ENCODE measurements at places on chromosomes 16 and 17.
A peak's percentile ranks its signal among the peaks of the same experiment; 100 is the strongest.

DNA sequence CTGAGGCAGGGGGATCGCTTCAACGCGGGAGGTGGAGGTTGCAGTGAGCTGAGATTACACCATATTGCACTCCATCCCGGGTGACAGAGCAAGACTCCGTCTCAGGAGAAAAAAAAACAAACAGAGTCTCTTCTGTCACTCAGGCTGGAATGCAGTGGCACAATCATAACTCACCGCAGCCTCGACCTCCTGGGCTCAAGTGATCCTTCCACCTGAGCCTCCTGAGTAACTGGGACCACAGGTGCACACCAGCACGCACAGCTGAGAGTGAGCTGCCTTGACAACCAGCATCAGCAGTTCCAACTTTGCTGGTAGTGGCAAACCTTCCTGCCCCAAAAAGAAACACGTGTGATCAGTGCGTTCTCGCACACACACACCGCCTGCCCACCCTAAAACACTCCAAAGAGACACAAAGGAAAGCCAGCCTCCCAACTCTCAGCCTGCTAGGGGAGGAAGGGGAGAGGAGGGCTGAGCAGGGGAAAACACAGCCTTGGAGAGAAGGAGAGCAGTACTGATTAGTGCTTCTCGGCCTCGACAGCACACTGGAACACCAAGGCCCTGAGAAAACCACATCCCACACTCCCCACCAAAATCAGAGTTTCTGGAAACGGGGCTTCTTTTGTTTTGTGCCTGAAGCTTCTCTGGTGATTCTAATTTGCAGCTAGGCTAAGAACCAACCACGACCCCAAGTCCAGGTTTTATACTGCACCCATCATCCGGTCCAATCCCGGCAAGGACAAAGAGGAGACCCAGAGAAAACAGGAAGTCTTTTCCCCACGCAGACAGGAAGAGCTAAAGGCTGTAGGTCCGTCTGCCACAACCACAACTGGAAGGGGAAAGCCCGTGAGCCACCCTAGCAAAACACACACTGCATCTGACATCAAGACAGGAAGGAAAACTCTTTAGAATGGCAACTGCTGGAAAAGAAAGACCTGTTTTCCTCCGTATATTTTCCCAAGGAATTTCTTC lies 28.8 kb downstream of the ZCCHC14 start:
- peak; percentile 32 for DNase-seq

- no peak for DNase-seq
Observed at GRCh38 chr16:85956426-85956825, 57.5 kb downstream of the IRF8 start.

DNA sequence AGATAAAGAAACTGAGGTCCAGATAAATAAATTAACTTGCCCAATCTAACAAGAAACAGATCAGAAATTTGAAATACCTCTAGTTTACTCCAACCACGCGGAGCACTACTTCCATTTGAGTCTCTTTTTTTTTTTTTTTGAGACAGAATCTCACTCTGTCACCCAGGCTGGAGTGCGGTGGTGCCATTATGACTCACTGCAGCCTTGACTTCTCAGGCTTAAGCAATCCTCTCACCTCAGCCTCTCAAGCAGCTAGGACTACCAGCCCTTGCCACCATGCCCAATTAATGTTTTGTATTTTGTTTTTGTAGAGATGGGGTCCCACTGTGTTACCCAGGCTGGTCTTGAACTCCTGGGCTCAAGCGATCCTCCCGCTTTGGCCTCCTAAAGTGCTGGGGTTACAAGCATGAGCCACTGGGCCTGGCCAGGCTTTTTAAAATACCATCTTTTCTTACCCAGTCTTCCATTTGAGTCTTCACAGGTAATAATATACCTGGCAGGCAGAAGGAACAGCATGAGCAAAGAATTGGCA lies 3.3 kb upstream of the NACA2 start:
- no peak for DNase-seq

DNA sequence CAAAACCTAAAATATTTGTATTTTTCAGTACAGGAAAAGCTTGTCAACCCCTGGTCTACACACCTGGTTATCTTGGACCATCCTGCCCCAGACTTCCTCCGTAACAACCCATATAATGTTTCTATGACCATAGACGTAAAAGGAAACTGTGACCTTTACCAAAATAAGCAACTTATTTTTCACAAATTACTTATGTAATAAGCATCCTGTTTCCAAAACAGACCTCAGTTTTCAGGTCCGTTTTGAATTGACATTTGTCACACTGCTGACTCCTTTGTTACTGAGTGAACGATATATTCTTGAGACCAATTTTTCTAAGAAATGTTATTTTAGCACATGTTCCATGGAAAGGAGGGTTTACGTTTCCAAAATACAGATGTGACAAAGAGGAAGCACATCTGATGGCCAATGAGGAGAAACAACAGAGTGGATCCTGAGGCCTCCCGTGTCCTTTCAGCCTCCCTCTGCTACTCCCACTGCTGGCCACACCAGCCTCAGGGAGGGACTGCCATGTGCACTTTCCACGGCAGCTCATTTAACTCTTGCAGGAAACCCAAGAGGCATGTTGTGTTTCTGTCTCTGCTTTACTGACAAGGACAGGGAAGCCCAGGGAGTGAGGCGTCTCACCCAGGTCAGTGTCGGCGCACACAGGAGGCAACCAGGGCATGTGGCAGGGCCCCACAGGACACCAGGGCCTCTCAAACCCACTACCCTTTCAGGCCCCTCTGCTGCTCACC lies 20.1 kb upstream of the ALDH3A1 start:
- peak; percentile 57 for DNase-seq

DNA sequence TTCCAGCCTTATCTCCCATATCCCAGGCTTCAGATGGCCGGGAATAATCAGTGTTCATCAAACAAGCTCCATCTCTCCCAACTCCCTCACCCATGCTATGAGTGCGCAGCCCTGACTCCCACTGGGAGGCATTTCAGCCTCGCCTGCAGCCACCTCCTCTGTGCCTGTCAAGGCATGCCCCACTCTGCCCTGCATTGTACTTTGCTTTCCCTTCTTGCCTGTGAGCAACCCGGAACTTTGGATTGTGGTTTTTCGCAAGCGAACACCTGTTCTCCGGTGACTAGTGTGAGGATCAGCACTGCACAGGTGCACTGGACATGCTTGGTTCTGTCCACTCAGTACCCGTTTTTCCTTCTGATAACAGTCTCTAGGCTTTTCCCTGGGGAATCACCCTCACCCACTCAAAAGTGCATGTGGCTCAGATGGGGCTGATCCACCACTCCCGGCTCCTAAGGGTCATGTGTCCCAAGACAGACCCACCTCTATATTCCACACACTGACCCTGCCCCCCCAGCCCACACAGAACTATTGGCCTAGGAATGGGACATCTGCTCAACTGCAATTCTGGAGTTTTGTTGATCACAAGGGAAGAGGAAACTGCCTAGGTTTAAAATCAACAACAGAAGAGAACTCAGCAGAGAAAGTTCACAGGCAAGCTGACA lies 9.1 kb downstream of the CHST6 start:
- peak; percentile 25 for DNase-seq

- DNase-seq = peak; percentile 54
Observed at GRCh38 chr16:27154705-27155521, 48.4 kb upstream of the KDM8 start.

DNA sequence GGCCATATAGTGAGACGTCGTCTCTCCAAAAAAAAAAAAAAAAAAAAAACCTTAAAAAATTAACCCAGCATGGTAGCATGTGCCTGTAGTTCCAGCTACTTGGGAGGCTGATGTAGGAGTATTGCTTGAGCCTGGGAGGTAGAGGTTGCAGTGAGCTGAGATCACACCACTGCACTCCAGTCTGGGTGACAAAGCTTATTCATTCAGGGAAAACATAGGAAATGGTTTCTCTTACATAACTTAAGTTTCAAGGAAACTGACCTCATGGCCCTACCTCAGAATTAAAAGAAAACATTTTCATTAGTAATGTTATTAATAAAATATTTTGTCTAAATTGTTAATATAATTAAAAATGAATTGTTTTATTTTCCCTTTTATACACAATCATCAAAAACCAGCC lies 31.4 kb downstream of the COG1 start:
- no peak for DNase-seq

- no peak for DNase-seq
Observed at GRCh38 chr17:38338053-38338452, 5.7 kb downstream of the GPR179 start.

GRCh38 chr17:27905447-27906225 lies 12.5 kb upstream of the LYRM9 start:
- DNase-seq = no peak

DNA sequence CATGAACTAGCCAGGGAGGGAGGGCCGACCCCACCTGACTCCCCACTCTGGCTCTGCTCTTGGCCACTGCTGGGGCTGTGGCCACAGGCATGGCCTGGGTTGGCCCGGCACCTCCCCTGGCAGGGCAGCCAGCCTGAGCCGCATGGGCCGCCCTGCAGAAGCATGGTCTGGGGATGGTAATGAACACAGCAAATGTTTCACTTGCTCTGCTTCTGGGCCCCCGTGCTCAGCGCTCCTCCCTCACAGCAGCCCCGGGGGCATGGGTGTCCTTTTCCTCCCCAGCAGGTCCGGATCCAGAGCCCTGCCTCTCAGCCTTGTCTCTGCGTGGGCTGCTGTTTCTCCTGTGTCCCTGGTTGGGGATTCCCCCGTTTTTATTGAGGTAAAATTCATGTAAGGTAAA lies 30.9 kb upstream of the KCNJ12 start:
- DNase-seq = no peak
